ENCODE measurements at places on chromosomes 6 and 20.

- DNase-seq = no peak
Observed at GRCh38 chr6:56199956-56200355, 47.4 kb downstream of the COL21A1 start.

- DNase-seq = no peak
Observed at GRCh38 chr6:68635706-68636513, 828 bp downstream of the ADGRB3 start.

DNA sequence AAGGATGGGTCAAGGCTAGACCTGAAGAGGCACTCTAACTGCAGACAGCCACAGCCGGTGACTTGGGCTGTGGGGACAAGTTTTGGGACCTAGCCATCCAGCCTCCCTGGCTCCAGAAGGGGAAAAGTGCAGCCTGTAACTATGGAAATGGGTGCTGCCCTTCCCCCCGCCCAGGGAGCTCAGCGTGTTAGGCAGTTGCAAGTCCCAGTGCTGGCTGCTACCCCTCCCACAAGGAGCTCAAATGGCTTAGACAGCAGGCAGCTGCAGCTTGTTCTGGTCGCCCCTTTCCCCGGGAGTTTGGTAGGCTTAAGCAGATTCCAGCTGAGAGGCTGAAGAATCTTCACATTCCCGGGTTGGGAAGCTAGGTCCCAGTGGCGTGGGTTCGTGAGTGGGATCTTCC lies 162.6 kb downstream of the FAM83B start:
- DNase-seq = no peak

DNA sequence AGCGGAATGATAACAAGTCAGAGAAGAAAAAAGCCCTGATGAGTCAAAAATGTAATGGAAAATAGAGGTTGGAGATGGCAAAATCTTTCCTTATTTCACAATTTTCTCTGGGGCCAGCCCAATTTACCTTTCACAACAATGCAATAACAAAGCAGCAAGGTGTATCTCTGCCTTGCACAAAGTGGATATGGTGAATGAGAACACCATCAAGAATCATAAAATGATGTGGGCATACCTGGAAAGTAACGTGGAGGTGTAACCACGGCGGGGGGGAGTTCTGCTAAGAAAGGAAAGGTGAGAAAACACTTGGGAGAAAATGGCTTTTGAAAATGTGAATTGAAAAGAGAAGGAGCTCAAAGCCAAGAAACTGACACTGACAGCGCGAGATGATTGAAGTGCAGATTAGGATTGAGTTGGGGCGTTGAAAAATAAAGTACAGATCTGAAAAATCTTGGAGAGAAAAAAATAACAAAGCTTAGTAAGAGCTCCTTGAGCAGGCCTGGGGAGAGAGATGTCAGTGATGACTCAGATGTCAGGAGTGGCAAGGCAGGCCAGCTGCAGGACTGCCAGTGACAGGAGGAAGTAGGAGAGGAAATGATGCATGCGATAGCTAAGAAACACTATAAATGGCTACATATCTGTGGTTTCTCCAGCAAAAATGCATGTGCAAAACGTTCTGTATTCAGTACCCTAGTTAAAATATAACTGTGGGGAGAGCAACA lies 26.2 kb downstream of the ARHGAP18 start:
- DNase-seq = peak; percentile 76

GRCh38 chr6:105459864-105460263 lies 57.0 kb upstream of the PREP start:
- no peak for DNase-seq

- no peak for DNase-seq
Observed at GRCh38 chr6:129672881-129673631, 36.9 kb downstream of the ARHGAP18 start.

DNA sequence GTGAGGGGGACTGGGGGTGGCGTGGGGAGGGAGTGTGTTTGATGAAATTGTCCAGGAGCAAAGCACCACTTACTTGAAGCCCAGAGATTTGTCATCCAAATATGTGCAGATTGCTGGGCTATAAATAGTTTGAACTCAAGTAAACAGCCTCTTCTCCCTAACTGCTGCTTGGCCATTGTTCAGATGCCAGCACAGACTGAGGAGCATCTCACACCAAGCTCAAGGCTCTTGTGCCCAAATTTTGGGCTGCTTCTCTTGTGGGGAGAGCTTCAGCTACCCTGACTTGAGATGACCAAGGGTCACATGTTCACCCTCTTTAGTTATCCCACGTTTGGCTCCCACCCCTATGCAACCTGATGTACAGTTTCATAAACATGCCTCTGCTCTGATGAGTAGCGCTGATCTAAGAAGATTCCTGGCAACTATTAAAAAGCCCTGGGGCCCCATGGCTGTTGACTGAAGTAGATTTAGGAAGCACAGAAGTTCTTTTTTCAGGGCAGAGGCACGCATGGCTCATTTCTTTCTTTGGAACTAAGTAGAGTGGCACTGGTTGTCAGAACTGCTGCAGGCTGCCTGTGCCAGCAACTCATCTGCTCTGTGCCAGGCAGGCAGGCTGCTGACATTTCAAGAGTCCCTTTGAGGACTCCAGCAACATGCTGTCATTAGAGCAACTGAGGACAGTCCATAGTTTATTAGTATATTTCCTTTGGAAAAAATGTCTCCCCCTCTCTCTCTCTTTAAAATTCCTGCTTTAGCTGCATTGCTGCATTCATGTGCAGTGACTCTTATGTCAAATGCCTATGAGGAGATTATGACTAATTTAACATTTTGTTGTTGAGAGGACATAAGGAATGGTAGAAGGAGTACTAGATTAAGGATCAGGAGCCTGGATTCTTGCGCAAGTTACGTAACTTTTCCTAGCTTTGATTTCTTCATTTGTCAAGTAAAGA lies 9.6 kb upstream of the PKIG start:
- DNase-seq = no peak

GRCh38 chr6:38350220-38350619 lies 289.5 kb downstream of the BTBD9 start:
- DNase-seq = no peak

- no peak for DNase-seq
Observed at GRCh38 chr20:16417001-16417400, 156.2 kb downstream of the KIF16B start.

DNA sequence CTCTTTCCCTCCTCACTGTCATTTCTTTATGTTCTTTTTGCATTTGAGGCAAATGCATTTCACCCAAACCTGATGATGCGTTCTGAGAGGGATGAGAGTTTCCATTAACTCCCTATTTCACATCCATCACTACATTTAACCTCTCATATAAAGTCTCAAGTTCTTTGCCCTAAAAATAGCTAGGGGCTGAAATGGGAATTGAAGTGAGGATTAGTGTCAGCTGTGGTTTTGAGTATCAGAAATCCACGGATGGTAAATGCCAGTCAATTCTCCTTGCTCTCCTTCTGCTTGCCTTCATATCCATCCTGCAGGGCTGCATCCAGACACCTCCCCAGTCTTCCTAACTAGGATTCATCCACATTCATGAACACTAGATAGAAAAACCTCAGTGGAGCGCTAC lies 10.0 kb upstream of the DTNBP1 start:
- no peak for DNase-seq

- no peak for DNase-seq
Observed at GRCh38 chr6:22368794-22369193, 72.0 kb upstream of the PRL start.

DNA sequence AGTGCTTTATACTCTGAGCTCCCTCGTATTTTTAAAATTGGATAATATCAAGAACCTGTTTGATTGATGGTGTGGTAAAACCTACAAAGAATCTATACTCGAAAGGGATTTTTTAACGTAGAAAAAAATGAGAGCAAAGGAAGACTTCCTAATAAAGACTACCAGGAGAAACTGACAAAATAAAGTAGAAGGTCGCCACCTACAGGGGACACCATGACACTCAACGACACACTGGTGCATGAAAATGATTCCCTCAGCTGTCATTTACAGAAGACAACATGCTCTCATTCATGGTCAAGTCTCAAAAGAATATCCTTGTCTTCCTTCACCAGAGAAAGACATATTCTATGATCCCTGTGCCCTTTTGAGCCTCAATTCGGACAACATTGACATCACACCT lies 10.1 kb upstream of the NHSL1 start:
- no peak for DNase-seq

GRCh38 chr6:19301980-19302379 lies 535.2 kb upstream of the ID4 start:
- DNase-seq = no peak

GRCh38 chr6:1850121-1850839 lies 240.6 kb downstream of the FOXC1 start:
- no peak for DNase-seq

GRCh38 chr6:169974663-169975062 lies 223.2 kb downstream of the ERMARD start:
- DNase-seq = peak; percentile 32

DNA sequence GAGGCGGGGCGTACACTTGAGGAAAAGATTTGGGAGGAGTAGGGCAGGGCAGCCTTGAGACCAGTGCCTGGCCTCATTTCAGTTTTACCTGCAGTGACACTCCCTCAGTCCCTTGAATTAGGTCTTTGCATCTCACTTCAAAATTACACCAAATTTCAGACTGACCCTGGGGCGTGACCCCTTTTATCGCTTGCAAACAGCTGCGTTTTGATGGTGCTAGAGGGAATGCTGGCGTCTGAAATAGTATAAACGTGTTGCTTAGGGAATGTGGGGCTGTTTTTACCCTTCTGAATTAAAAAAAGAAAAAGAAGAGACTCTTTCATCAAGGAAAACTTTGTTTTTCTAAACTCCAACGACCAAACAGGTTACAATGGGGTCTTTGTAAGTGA lies 21.0 kb downstream of the COL9A1 start:
- no peak for DNase-seq

- DNase-seq = no peak
Observed at GRCh38 chr6:151702851-151703658, 104.4 kb upstream of the ESR1 start.

GRCh38 chr6:25222006-25222678 lies 57.0 kb upstream of the CARMIL1 start:
- no peak for DNase-seq

GRCh38 chr6:151148111-151148510 lies 91.7 kb upstream of the AKAP12 start:
- DNase-seq = no peak

Measured in suprapubic skin (tissue), 4 donors.